Muscle of arm (tissue), 14 donors: ENCODE measurements at places on chromosomes 16 and 17. TPM values are rescaled to one million over a fixed set of nuclear protein-coding genes. Genes with fewer than 3 reads are reported as not detected.
A peak's percentile ranks its signal among the peaks of the same experiment; 100 is the strongest.

The CLEC18A gene
- polyA plus RNA-seq = 0.55 TPM

DNA sequence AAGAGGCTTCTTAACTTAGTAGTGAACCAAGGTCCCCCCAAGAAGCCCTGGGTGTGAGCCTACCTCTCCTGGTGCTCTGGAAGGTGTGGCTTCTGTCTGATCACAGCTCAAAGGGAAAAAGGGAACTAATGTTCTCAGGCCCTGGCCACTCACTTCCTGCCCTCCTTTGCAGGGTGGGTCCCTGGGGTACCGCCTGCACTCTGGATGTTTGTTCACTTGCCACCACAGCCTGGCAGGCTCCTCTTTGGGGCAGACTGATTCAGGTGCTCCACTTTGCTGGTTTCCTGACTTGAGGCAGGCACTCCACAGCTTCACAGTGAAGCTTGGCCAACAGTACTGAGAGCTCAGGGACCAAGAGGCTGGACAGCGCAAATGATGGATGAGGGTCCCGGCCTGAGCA is 5.9 kb upstream of the MYO15A start:
- DNase-seq = no peak

The WFIKKN1 gene
- 0.14 TPM for polyA plus RNA-seq

GRCh38 chr16:74661064-74661463 is 5.6 kb downstream of the RFWD3 start:
- DNase-seq = no peak

GRCh38 chr16:52247737-52248136 is 299.2 kb downstream of the TOX3 start:
- no peak for DNase-seq

GRCh38 chr17:28744104-28744971 is 527 bp downstream of the TRAF4 start:
- peak; percentile 65 for DNase-seq

The CDIPT gene
- 38.6 TPM for polyA plus RNA-seq

- no peak for DNase-seq
These were observed 5.0 kb downstream of the PIK3R6 start for GRCh38 chr17:8862213-8863056.

DNA sequence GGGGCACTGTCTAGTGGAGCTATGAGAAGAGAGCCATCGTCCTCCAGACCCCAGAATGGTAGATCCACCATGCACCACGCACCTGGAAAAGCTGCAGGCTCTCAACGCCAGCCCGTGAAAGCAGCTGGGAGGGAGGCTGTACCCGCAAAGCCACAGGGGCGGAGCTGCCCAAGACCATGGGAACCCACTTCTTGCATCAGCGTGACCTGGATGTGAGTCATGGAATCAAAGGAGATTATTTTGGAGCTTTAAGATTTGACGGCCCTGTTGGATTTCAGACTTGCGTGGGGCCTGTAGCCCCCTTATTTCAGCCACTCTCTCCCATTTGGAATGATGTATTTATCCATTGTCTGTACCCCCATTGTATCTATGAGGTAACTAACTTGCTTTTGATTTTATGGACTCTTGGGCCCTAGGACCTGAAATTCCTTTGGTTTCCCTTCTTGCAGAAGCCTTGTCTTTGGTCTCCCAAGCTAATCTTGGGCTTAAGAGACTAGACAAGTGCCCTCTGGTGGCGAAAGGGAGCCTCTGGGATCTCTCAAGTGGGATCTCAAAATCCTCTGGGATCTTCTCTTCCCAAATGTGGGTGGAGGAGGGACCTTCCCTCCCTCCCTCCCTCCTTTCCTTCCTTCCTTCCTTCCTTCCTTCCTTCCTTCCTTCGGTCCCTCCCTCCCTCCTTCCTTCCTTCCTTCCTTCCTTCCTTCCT is 58.2 kb upstream of the HAPSTR1 start:
- no peak for DNase-seq

The PRAC2 gene
- not detected for polyA plus RNA-seq

- DNase-seq = no peak
These were observed 19.8 kb upstream of the ADGRG1 start for GRCh38 chr16:57608462-57609113.

- no peak for DNase-seq
These were observed 54.9 kb downstream of the SDR42E1 start for GRCh38 chr16:81956213-81956948.

- no peak for DNase-seq
These were observed 5.3 kb upstream of the SLC16A3 start for GRCh38 chr17:82223517-82223916.

GRCh38 chr16:84840687-84841627 is 21.2 kb downstream of the CRISPLD2 start:
- DNase-seq = no peak

The CES4A gene
- polyA plus RNA-seq = 3.4 TPM

DNA sequence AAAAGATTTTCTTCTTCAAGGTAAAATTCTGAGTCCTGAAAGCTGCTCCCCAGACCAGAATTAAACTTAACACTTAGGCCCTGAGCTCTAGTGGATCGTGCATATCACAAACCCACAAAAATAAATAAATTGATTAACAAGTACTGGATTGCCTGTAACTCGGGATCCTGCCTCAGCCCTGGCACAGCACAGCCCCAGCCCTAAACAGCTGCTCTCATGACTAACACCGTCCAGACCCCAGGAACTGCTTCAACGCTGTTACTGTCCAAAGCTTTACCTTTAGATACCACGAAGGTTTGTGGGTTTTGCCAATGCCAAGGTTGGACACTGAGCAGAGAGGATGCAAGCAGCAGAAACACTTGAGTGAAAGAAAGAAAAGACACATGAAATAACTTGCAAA is 172.5 kb downstream of the COPRS start:
- no peak for DNase-seq

- peak; percentile 78 for DNase-seq
These were observed at the start of gene CISD3 for GRCh38 chr17:38729886-38730525. TSS of gene CISD3 (plus strand) at chr17:38730341. CDS start at chr17:38730359, 18 bp downstream.

DNA sequence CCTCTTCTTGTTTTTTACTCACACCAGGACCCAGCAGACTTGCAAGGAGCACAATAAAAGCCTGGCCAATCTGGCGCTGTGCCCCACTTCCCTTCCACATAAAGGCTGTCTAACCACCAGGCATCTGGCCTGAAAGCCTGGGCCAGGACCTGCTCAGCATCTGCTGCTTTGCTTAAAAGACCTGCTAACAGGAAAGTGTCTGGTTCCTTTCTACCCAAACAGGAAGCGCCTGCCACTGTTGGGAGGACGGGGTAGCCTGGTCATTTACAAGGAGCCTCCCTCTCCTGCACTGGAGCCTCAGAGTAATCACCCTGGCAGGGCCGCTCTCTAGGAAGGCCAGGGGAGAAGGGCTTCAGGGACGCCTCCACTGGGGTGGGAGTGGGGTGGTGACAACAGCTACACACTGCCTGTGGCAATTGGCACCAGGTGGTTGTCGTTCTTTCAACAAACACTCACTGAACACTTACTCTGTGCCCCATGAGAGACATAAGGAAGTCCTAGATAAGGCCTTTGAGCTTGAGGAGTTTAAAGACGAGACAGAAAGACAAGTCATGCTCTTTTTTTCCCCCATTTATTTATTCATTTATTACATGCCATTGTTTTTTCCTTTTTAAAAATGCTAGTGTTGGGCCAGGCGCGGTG is 6.3 kb upstream of the MMP28 start:
- peak; percentile 53 for DNase-seq

The PARD6A gene
- polyA plus RNA-seq = 0.71 TPM

- DNase-seq = no peak
These were observed 29.2 kb downstream of the AXIN2 start for GRCh38 chr17:65532101-65532890.

The PIK3R6 gene
- 3.8 TPM for polyA plus RNA-seq

The CA4 gene
- 9.0 TPM for polyA plus RNA-seq

DNA sequence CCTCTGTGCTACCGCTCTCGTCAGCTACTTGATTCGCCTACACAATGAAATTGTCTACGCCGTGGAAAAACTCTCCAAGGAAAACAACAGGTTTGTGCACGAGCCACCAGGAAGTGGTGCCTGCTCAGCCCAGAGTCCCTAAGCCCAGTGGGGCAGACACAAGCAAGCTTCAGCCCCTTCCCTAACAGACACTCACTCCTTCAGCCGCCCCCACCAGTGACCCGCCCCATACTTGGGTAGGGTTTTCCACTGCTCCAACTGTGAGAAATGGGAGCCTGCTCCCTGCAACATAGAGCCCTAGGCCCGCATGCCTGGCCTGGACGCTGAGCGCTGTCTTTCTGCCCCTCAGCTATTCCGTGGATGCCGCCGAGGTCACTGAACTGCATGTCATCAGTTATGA is 28.6 kb upstream of the ENDOV start:
- DNase-seq = no peak

The HOXB5 gene
- 2.2 TPM for polyA plus RNA-seq
